NCI-H1417 treated with DMSO at 0.1 percent for 48 hours (cell line): ENCODE measurements at places on chromosomes 13 and 19.

DNA sequence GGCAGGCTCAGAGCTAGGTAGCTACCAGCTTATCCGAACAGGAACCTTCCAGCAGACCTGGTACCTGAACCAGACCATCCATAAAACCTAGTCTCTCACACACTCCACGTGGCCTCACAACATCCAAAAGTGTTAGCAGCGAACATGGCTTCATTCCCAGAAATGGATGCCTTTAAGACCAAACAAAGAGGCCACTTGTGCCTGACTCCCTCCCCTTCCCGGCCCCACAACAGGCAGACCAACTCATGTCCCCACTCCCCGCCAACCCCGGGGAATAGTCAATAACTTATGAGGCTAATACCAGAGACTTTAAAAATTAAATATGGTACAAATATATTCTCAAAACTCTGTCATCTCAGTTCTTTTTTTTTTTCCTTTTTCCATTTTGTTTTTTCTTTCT, 46.2 kb downstream of the ZNF557 start:
- DNase-seq = no peak

DNA sequence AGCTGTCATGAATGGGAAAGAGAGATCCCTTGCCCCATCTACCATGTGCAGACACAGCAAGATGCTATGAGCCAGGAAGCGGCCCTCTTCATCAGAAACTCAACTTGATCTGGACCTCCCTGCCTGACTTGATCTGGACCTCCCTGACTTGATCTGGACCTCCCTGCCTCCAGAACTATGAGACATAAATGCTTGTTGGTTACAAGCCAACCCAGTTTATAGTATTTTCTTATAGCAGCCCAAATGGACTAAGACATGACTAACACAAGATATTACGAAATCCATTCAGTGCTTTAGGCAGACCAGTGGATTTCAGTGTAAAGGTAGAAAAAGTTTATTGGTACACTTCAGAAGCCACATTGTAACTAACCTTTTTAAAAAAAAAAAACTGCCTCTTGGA, 15.6 kb downstream of the PCID2 start:
- no peak for DNase-seq

DNA sequence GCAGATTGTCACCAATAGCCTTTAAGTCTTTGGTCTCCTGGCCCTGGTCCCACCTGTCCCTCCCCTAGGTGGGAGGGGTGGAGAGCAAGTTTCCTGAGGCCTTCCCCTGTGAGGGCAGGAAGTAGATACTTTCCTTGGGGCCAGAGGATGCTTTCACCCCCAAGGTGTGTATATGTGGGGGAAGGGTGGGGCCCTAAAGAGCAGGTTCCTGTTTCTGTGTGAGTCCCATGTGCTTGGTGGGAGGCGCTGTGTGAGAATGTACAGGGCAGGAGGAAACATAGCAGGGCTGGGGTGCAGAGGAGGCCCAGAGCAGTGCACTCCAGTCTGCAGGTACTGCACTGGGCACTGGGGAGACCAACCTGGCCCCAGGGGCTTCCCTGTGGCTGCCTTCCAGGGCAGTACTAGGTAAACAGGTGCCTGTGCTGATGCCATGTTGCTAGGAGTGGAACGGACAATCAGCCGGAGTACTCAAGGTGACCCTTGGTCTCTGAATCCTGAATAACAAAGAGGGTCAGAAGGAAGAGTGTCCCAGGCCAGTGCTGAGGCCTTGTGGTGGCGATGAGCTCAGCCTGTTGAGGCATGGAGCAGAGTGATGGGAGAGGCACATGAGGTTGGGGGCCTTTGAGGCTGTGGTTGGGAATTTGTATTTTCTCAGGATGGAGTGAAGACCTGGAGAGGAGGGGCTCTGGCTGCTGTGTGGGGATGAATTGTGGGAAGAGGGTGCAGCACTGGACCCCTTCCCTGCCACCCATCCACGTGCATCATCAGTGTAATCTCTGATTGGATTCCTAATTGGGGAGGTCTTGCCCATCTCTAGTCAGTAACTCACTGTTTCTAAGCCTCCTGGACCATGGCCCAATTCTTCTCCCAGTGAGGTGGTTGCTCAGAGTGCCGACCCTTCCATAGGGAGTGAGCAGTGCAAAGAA, 5.1 kb downstream of the EGLN2 start:
- DNase-seq = no peak

GRCh38 chr13:96546463-96546862, 447.8 kb downstream of the OXGR1 start:
- DNase-seq = no peak

- DNase-seq = no peak
Observed at GRCh38 chr13:39976481-39976880, 321.0 kb downstream of the COG6 start.
